Panc1 (cell line): ENCODE measurements at places on chromosomes 12 and 14. TPM values are rescaled to one million over a fixed set of nuclear protein-coding genes. Genes with fewer than 3 reads are reported as not detected.

The AQP2 gene
- total RNA-seq, result 0.36 TPM

The AKAP3 gene
- 0.26 TPM for total RNA-seq

The HOXC4 gene
- total RNA-seq, result 22.7 TPM

The OAS3 gene
- 33.3 TPM for total RNA-seq

The SRRM4 gene
- not detected for total RNA-seq

The ESPL1 gene
- total RNA-seq, result 54.6 TPM

The KRT77 gene
- not detected for total RNA-seq

The GEMIN2 gene
- total RNA-seq, result 15.1 TPM

The C12orf54 gene
- total RNA-seq, result not detected

The MYL6B gene
- 66.5 TPM for total RNA-seq

The YY1 gene
- total RNA-seq, result 71.3 TPM

- no peak for DNase-seq
These were observed 1100.3 kb downstream of the BCL11B start for GRCh38 chr14:98171654-98172053.

- DNase-seq, result no peak
These were observed at the start of gene TUNAR for GRCh38 chr14:95876761-95877538. TSS of gene TUNAR (plus strand) at chr14:95876832.

DNA sequence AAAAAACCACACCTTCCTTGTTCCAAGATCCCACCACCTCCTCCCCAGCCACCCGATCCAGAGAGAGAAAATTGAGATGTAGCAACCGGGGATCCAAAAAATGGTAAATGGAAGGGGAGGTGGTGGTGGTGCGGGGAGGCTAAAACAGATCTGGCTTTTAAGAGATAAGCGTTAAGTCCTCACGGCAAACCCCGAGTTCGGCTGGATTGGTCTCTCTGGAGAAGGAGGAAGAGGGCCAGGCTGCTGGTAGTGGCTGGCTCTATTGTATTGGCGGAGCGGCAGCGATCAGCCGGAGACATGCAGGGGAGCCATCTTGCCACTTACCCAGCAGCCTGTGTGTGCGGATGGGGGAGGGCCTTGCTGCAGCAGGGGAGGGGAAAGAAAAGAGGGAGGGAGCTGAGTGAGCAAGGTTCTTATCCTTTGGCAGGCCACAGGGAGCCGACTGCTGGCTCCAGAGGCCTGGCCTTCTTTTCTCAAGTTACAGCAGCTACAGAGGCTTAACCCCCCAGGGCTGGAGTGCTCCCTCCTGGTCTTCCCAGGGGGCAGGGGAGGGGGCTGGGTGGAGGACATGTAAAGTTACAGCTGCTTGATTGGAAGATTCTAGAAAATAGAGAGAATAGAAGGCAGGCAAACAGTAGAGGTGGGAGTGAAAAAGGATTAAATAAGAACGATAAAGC is 14.1 kb upstream of the CDH24 start:
- no peak for DNase-seq

GRCh38 chr14:92217936-92218335 is 96.2 kb downstream of the CPSF2 start:
- DNase-seq, result no peak

- no peak for DNase-seq
These were observed at the start of gene CCDC88C for GRCh38 chr14:91417120-91417982. TSS of gene CCDC88C (minus strand) at chr14:91417820. CDS start at chr14:91417690, 130 bp downstream.

DNA sequence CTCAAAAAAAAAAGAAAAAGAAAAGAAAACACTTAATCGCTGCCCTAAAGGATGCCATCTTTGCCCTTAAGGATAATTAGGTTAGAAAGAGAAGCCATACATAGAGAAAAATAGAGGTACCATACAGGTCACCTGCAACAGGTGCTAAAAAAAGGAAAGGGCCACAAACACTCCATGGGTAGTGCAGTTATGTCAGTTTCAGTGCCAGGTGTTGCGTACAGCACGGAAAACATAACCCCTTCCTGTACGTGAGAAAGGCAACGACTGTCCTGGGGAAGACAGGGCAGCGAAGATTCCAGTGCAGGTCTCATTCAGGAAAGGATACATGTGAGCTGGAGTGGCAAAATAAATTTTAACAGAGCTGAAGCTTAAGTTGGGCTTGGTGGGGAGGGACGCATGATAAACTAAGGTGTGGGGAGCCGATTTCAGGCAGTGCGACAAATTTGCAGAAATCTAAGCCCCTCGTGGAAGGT is 553 bp upstream of the DAZAP2 start:
- DNase-seq, result no peak

- DNase-seq, result no peak
These were observed 101.9 kb upstream of the SFSWAP start for GRCh38 chr12:131608740-131609690.

GRCh38 chr12:10673659-10674384 is at the start of gene STYK1:
TSS of gene STYK1 (minus strand) at chr12:10674052. CDS start at chr12:10634618, 39,434 bp downstream.
- peak; percentile 42 for DNase-seq

GRCh38 chr14:51776102-51776894 is 84.1 kb upstream of the GNG2 start:
- DNase-seq, result no peak

DNA sequence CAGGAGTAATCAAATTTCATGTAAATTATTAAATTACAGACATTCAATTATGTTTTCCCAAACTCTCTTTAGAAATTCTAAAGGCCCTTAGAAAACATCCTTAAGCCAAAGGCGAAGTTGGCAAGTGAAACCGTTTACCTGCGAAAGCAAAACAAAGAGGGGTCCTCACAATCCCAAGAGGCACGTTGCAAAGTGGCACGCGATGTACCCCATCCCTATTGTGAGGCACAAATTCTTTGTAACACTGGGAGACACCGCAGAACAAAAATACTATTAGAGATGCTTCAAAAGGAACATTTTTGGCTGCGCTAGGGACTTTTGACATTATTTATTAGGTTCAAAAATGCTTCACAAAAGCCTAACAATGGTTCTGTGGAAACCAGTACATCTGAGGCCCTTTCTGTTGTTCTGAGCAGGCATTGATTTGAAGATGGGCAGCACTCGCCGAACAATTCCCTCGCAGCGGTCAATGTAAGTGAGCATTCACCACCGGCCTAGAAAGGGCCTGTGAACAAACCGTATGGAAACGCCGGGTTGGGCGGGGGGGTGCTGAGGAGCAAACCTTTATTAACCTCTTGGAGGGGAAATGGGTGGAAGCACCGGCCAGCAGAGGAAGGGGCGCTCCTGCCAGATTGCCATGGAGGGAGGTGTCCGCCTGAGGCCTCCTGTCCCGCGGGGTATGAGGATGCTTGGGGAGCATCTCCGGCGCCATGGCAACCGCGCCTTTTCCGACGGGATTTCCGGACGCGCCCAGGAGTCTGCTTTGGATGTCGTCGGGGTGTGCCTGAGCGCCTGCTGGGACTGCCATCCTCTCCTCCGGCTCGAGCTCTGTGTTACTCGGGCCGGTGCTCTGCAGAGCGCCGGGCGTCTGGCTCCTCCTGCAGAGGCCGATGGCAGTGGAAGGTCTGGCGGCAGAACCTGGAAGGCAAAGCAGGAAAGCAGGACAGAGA is 193.9 kb downstream of the C12orf42 start:
- DNase-seq, result no peak

GRCh38 chr12:100170313-100170858 is 27.7 kb upstream of the BLTP3B start:
- DNase-seq, result no peak

DNA sequence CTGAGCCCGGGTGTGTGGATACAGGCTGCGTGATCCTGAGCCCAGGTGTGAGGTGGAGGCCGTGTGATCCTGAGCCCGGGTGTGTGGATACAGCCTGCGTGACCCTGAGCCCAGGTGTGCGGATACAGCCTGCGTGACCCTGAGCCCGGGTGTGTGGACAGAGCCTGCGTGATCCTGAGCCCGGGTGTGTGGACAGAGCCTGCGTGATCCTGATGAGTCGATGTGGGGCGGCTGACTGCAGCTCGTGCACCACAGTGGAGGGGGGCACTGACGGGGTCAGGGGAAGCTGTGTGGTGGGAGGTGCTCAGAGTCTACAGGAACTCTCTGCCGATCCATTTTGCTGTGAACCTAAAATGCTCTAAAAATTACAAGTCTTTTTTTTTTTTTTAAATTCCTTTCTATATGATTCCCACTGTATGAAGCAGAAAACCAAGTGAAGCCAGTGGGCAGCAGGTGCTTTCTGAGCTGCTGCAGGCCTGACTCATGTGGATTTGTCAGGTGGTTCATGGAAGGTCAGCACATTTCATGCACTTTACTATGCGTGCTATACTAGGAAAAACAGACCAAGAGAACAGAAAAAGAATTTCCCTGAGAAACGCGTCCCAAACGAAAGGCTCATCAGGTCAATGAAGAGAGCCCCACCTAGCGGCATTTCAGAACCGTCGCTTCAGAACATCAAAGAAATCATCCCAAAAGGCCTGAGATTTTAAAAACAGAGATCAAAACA is 19.3 kb downstream of the BRF1 start:
- no peak for DNase-seq

DNA sequence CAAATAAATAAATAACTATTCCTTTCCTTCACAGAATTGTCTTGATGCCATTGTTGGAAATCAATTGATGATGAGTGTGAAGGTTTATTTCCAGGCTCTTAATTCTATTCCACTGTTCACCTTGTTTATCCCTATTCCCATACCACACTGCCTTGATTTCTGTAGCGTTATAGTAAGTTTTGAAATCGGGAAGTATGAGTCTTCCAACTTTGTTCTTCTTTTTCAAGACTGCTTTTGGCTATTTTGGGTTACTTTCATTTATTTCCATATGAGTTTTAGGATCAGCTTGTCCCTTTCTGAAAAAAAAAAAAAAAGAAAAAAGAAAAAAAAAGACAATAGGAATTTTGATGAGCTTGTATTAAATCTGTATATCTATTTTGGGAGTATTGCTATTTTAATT is 9.3 kb upstream of the CDK2AP1 start:
- DNase-seq, result no peak

- no peak for DNase-seq
These were observed 17.7 kb downstream of the C12orf71 start for GRCh38 chr12:27064397-27065342.

DNA sequence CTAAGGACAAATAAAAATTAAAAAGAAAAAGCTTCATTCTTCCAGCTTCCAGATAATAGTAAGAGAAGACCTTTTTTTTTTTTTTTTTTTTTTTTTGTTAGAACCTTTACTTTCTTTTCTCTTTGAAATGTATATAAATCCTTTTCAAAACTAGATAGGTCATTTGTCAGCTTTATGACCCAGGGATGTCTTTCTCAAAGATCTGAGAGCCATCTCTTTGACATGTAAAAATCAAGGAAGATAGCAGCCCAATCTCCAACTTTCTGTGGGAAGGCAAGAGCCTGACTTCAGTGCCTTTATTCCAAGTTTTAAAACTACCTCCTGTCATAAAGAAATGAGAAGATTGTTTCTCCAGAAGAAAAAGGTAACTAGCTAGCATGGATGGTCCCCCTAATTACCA is 203.3 kb upstream of the LRFN5 start:
- DNase-seq, result no peak

DNA sequence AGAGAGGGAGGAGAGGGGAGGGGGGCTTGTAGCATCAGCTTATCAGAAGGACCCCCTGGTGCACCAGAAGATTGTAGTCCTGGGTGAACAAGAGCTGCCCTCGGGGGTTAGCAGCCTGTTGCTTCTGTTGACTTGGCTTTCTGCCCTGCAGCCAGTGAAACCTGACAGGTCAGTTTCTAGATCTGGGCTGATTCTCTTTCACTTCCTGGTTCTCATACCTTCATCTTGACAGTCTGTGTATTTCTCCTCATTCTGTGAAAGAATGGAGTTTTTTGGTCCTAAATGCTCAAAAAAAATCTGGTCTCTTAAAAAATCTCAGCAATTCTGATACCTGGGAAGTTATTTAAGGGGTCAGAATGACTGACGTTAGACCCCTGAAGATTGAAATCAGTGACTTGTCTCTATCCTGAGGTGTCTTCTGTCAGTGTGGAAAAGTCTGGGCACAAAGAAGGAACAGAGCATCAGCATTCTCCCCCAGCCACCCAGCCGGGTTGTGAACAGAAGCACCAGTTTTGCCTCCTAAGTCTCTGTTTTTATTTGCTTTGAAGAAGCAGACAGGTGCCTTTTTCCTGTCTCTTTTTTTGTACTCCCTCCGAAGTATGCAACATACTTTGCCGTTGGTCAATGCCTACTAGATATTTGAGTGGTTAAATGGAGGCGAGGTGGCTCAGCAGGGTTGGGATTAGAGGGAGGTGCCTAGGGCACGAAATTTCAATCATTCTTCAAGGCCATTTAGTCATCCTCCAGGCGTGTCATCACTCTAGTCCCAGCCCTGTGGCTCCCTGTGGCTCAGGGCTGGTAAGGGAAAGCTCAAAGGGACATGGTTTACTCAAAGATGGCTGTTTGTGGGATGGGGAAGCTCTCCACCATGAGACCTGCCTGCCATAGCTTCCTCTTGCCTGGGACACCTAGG is 24.0 kb downstream of the TTC9 start:
- no peak for DNase-seq

GRCh38 chr12:109900752-109901580 is 892 bp downstream of the TCHP start:
- DNase-seq, result no peak

GRCh38 chr14:36091096-36091495 is 85.4 kb downstream of the PTCSC3 start:
- DNase-seq, result no peak

DNA sequence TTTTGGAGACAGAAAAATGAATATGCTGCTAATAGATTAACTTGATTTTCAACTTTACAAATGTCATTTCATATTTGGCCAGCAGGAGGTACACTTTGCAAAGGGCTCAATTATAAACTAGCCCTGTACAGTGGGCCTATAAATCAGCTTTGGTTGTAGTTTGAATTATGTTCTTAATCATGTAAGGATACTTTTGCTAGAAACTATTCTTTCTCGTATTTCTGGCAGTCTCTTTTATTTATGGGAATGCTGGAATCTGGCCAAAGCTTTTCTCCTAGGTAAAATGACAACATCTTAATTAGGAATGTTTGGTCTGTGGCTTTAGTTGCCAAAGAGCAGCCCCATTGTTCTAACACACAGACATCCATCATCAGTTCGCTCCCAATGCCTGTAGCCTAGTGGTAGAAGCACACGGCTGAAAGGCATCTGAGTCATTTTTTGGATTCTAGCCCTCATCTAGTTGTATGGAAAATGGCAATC is 1322.3 kb upstream of the SEL1L start:
- DNase-seq, result no peak

- no peak for DNase-seq
These were observed 51.6 kb downstream of the ATP2B1 start for GRCh38 chr12:89657066-89657465.

DNA sequence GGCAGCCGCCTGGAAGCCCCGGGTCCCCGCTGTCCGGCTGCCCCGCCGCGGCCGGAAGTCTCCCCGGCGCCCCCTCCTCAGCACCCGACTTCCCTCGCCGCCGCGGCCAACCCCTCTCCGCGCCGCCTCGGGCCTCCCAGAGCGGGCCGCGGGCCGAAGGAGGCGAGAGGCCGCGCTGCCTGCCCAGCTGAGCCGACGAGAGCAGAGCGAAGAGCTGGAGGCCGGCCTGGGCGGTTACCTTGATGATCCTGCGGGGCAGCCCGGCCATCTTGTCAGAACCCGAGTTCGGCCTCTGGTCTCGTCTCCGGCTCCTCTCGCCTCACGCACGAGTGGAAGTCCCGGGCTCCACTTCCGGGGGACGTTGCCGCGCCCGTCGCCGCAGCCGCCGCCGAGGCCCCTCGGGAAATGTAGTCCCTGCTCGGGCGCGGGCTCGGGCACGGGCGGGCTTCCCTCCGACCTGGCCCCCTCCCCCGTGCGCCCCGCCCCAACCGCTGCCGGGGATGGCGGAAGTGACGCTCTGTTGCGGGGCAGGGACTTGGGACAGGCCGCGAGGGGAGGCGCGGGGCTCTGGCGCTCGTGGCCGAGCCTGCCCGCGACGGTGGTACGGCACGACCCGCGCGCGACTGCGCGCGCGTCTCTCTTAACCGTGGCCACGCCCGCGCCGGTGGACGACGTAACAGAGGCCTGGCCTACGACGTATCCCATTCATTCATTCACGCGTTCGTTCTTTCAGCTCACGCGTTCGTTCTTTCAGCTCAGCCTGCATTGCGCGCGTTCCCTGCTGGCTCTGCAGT is at the start of gene UBE2N:
Gene UBE2N, minus strand, starts transcription at position 331 of the 794 bp plus-strand sequence. Its CDS starts 63 bp downstream, at position 268.
- peak; percentile 46 for DNase-seq
